ENCODE measurements at places on chromosomes 3 and 15.
A peak's percentile ranks its signal among the peaks of the same experiment; 100 is the strongest.

- no peak for DNase-seq
Observed at GRCh38 chr15:100429116-100429728, 87.4 kb upstream of the ADAMTS17 start.

DNA sequence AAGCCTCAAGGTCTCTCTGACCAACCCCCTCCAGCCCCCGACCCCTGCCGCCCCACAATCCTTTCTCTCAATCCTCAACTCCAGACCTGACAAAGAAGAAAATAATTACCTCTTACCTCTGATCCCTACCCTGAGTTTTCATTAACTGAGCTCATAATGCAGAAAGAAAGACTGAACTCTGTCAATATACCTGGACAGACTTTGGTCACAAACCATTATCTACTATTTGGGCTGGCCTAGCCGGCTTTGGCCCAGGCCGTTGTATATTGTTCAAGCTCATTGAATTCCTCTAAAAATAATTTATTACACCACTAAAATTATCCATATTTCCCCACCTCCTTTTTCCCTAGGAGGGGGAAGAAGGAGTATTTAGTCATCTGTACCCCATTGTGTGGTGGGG is 29.3 kb upstream of the SPTSSB start:
- DNase-seq = no peak

DNA sequence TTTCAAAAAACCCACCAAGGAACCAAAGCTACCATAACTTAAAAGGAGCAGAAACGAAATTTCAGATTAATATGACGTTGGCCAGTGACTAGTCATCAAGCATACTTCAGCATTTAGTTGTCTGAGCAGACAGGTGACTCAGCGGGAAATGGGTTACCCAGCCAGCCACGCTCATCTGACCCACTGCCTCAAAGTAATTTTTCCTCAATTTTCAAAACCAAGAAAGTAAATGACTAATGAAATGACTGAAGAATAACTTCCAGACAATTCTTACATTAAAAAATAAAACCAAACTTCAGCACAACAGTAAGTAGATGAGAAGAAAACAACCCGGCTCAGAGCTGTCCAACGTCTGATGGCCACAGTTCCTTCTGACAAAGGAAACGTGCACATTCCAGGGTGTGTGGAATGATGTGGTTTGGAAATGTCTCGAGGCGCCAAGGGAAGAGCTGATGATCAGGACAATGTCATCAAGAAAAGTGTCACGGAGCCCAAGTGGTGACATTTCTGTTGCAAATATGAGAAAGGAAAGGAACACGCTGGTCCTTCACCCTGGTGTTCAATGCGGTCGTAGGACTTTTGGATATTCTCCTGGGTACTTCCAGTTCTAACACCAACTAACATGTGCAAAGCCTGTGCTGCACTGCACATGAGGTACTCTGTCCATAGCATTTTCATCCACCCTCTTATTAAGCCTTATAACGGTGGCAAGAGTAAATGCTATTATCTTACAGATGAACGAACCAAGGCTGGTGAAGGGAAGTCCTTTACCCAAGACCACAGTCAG is 79.1 kb downstream of the FOXP1 start:
- DNase-seq = no peak

- DNase-seq = no peak
Observed at GRCh38 chr3:191068946-191069813, 129.9 kb upstream of the OSTN start.

DNA sequence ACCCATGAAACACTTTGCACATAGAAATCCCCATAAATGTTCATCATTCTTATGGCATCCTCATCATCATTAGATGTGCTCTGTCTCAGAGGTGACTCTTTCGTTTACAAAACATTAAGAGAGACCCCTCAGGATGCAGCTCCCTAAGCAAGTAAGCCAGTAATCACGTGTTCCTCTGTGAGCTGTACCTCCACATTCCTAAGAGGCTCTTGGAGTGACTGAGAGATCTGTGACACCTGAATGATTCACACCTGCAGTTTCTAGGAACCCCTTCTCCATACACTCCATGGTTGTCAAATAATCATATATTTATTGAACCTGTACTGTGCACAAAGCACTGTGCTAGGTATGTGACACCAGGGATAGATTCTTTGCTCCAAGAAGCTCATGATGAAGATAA is 602.4 kb downstream of the UNC13C start:
- no peak for DNase-seq

DNA sequence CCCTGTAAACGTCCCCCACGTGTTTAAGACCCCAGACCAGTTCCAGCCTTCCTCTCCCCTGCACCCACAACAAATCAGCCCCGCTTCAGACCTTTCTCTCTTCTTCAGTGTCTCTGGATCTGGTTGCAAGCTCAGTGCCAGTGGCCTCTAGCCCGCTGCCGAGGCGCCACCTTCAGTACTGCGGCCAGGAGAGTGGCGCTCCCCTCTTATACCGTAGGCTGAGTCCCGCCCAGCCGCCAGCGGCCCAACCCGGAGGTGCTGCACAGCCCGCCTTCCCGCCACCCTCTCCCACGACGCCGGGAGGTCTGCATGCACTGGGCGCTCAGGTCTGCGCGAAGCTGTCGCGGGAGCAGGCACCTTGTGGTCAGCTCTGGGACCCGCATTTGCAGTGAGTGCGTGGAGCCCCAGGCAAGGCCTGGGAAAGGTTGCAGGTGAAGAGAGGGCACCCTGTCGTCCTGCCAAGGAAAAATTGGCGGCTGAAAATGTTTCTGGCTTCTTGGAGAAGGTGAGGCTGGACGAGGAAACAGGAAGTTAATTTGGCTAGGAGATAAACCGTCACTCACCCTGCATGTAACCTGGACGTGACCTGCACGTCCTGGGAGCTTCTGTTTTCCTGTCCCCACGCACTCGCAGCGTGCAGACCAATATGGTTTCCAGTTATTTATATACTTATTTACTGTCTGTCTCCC is at the start of gene C2CD4B:
C2CD4B (minus strand) TSS at position 182 of the 689 bp plus-strand sequence. CDS start 301 bp downstream, outside the sequence.
- no peak for DNase-seq

GRCh38 chr3:2908693-2909351 is 201.4 kb downstream of the IL5RA start:
- no peak for DNase-seq

DNA sequence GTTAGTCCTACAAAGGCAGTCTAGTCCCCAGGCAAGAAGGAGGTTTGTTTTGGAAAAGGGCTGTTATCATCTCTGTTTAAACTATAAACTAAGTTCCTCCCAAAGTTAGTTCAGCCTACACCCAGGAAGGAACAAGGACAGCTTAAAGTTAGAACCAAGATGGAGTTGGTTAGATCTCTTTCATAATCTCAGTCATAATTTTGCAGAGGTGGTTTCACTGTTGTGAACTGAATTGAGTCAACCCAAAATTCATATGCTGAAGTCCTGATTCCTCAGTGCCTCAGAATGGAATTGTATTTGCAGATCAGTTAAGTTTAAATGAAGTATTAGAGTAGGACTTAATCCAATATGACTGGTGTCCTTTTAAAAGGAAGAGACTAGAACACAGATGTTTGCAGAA is 101.0 kb upstream of the C3orf80 start:
- DNase-seq = no peak

GRCh38 chr15:34679291-34679690 is 75.5 kb downstream of the GJD2 start:
- no peak for DNase-seq

GRCh38 chr3:81743096-81744025 is 18.1 kb downstream of the GBE1 start:
- DNase-seq = no peak

GRCh38 chr3:136984837-136985236 is 27.1 kb downstream of the IL20RB start:
- DNase-seq = no peak

GRCh38 chr3:138328341-138328740 is 1.3 kb downstream of the NME9 start:
- no peak for DNase-seq

DNA sequence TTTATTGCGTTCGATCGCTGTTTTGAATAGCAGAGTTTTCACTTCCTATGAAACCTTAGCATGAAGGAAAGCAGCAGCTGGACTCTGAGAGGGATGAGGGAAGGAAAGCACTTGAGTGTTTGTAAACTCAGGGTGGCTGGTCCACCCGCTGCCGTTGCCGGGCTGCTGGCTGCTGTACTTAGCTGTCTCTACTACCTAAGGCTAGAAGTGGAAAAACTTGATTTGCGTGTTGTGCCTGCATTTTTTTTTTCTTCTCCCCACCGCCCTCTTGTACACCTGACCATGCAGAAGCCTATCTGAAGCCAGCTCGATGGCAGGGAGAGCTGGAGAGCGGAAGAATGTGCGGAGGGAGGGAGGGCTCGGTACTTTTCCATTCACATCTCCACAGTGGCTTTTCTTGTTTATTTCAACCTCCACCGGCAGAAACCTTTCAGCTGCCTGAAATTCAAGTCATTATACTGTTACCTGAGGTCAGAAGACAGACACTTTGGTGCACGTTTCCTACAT is 4.8 kb upstream of the BCL6 start:
- no peak for DNase-seq

- no peak for DNase-seq
Observed at GRCh38 chr3:161284989-161285388, 63.9 kb downstream of the NMD3 start.

DNA sequence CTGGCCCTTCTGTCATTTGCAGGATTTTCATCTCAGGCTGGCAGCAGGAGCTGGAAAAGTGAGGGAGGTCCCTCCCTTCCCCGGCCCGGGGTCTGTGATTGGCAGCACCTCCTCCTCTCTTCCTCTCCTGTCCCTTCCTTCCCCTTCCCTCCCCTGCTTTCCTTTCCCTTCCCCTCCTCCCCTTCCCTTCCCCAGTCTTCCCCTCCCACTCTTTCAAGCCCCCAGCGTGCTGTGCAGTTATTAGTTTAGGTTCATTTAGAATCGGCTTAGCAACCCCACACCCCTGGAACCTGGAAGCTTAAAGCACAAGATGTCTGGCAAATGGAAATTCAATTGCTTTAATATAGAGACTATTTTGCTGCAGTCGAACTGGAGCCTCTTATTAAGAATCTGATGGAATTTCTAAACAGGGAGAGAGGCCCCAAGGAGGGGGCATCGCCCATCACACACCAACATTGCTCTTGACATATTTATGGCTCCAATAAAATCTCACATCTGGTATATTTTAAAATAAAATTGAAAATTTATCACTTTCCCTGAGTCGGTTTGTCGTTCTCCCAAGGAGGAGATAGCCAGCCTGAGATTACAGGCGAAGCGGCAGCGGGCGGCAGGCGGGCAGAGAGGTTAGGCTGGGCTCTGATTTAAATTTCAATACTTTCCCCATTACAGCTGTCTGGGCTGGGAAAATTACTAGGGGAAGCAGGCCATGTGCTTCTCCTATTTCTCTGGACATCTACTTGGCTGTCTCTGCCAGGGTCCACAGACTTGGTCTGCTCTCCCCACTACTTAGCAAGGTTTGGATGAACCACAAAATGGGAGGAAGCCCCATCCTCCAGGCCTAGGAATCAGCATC is 98.9 kb downstream of the LINGO1 start:
- no peak for DNase-seq

- no peak for DNase-seq
Observed at GRCh38 chr3:194075088-194075615, 60.8 kb upstream of the HES1 start.

DNA sequence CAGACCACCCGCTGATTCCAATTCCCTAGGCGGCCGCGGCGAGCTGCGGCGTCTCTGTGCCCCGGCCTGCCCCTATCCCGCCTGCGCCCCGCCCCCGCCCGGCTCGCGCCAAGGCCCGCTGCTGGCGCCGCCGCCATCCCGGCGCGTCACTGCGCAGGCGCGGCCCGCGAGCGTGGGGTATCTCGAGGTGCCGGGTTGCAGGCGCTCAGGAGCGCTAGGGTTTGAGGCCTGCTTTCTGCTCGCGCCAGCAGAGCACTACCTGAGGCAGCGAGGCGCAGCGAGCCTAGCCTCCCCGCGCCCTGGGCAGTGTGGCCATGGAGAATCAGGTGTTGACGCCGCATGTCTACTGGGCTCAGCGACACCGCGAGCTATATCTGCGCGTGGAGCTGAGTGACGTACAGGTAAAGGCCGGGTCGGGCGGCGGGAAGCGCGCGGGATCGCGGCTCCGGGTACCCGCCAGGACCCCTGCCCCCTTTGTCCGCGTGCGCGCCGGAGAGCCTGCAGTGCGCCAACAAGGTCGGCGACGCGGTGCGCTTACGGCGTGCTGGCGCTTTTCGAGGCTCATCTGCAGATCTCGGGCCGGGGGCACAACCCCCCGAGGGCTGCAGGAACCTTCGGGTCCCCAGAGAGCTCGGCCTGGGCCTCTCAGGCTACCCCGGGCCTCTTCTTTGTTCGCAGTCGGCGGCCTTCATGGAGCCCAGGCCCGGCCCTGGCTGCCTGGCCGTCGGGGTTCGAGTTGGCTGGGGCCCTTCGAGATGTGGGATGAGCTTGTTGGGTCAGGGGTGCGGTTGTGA is at the start of gene HACD3:
HACD3 (plus strand) TSS at position 146 of the 794 bp plus-strand sequence; CDS start at position 315, 169 bp downstream.
- peak; percentile 87 for DNase-seq

DNA sequence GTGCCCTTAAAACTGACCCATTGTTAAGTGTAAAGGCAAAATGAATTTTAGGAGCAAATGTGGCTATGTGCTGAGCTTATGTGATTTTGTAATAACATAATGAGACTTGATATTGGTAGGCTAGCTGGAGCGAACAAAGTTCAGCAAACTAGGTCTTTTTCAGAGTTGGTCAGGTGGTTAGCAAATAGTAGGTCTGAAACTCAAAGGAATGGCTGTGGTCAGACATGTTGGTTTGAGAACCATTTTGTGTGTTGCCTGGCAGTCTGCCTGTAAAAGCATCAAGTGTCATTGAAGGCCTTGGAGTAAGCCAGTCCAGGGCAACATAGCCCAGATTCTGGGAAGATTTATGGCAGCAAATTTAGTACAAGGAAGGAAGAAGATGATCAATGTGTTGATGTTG is 16.4 kb downstream of the FBXO22 start:
- DNase-seq = no peak

DNA sequence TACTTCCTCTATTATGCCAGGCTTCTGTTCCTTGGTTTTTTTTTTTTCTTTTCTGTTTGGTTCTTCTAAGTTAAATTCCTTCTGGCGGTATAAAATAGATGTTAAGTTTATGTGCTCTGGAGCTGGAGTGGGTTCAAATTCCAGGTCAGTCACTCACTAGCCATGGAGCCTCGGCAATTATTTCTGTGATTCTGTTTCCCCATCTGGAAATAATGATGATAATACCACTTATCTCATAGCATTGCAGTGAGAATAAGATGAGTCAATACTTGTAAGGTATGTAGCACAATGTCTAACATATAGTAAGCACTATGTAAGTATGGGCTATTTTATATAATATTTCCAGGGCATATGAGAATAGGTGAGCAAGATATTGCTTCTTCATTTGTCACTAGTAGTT is 33.2 kb upstream of the ZDHHC23 start:
- DNase-seq = no peak

- no peak for DNase-seq
Observed at GRCh38 chr15:31271711-31272557, 54.7 kb upstream of the KLF13 start.

DNA sequence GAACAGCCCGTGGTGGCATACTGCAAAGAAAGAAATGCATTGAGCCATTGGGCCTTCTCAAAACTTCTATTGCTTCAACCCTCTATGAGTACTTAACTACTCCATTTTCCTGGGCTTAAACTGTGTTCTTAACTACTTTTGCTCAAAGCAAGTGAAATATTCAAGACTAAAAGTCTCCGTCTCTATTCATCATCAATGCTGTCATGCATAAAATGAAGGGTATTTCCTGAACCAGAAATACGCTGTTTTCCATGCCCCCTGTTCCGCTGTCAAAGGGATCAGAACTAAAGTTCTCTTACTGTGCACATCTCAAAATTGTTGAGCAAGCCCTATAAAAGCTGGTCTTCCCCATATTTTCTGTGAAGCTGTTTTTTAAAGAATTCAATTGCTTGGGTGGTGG is 20.3 kb downstream of the SIAH2 start:
- DNase-seq = no peak

- DNase-seq = no peak
Observed at GRCh38 chr3:49616491-49616941, 57.6 kb upstream of the APEH start.
